Activated CD4-positive, alpha-beta T cell treated with anti-CD3 and anti-CD28 coated beads, Interleukin-2, amount 10 ng/mL, durations not matched to agents 24 days and 14 days (primary cell): ENCODE measurements at places on chromosomes 3 and 15. TPM values are rescaled to one million over a fixed set of nuclear protein-coding genes. Genes with fewer than 3 reads are reported as not detected.

MYRIP gene
- not detected in 2 replicates for total RNA-seq

FSIP1 gene
- 0.37 and 0.47 TPM in 2 replicates for total RNA-seq

STAC gene
- not detected in 2 replicates for total RNA-seq

CCR3 gene
- total RNA-seq, result not detected in 2 replicates

GCNT3 gene
- total RNA-seq, result not detected in 2 replicates

WDR49 gene
- 0.09 and 0.12 TPM in 2 replicates for total RNA-seq

CCK gene
- total RNA-seq, result not detected in 2 replicates

SLC22A14 gene
- not detected in 2 replicates for total RNA-seq

SH2D7 gene
- total RNA-seq, result not detected in 2 replicates

DIS3L gene
- 48.6 and 57.2 TPM in 2 replicates for total RNA-seq

CHRD gene
- total RNA-seq, result 0.07 TPM in 1 of 2 replicates, not detected in the other

TMEM266 gene
- not detected in 2 replicates for total RNA-seq

NLGN1 gene
- not detected in 2 replicates for total RNA-seq

SLC2A2 gene
- total RNA-seq, result not detected in 2 replicates

CRYGS gene
- total RNA-seq, result 4.4 and 4.8 TPM in 2 replicates

STIMATE gene
- total RNA-seq, result 13.8 and 18.6 TPM in 2 replicates

DNA sequence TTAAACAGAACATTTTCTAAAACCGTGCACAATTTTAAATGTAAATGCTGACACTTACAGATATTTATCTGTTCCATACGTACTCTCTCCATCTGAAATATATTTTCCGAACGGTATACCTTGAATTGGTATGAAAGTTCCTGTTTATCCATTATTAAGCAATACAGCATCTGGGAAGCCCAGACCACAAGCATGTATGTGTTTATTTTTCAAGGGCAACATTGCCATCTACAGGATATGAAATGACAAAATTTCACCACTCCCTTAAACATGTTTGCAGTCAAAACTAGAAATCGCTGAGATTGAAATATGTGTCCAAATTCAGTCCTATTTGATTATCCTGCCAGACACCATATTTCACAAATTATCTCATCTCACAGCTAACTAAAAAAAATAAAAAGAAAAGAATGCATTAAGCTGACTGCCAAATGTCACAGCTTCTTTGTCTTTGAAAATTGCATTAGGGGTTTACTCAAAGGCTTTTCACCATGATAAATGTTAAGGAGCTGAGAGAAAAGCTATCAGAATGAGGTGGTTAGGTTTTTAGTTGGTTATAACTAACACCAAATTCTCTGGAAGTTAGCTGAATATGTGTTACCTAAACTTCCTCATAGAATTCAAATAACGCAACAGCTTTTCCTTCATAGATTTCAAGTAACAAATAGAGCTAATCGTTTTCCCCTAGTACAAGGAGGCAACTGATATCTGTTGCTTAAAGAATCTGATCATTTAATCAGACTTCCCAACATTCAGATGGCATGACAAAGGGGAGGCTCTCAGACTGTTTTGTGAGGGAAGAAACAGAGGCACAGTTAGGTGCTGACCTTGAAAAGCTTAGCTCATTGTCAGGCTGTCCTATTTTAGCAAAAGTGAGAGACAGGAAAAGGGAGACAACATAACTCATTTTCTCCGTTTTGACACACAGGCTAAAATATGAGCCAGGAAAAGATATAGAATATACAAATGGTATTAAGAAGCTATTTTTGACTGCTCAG, 533.1 kb downstream of the TBL1XR1 start:
- no peak for DNase-seq

DNA sequence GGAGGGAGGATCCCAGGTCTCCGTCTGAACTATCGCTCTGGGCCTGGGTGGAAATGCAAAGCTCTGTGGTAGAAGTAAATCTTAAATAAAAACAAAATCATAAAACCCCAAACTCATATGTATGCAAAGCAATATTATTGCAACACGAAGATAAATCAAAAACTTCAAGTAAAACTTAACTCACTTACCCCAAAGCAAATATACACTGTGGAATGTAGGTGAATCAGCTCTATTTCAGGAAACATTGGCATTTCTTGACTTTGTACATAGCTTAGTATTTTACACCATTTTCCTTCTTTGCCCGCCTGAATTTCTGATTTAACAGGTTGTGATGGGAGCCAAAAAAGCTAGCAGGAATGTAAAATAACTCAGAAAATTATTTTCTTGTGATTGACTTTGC, 126.2 kb downstream of the TPRG1 start:
- DNase-seq, result no peak

GRCh38 chr15:98484914-98485313, 163.4 kb upstream of the IGF1R start:
- no peak for DNase-seq

GRCh38 chr3:183946037-183946436, 61.4 kb upstream of the PARL start:
- DNase-seq, result no peak

- DNase-seq, result no peak
Observed at GRCh38 chr3:157271283-157271882, 111.4 kb upstream of the CCNL1 start.

DNA sequence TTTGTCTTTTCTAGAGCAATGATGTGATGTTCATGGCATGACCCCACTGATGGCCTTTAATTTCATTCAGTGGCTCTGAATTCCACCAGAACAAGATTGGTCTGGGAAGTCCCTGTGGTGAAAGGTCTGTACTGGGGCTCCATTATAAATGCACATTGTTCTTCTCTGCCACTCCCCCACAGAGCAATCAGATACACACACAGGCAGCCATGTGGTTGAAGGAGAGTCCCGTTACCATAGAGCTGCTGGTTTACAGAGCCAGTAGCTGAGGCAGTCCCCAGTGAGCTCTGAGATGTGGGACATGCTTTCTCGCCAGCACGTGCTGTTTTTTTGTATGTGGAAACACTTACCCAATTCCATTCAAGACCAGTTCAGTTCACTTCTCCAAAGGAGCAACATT, 172.7 kb upstream of the TRIM42 start:
- no peak for DNase-seq

DNA sequence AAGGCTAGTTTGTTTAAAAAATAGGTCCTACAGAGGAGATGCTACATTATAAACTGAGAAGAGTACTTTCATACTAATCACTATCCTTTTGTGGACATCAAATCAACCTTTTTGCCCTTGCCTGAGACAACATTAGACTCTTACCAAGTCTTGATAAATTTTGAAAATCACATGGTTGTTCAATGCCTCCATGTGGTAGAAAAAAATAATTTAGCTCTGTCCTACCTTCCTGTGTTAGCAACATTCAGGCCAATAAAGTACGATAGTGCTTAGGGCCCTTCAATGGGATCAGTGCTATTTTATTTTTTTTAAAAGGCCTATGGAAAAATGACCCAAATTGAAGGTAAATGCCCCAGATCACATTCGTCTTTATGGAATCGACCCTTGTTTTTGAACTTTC, 5.0 kb upstream of the UBE2E1 start:
- DNase-seq, result no peak

- DNase-seq, result no peak
Observed at GRCh38 chr3:67028001-67028784, 30.1 kb downstream of the KBTBD8 start.

DNA sequence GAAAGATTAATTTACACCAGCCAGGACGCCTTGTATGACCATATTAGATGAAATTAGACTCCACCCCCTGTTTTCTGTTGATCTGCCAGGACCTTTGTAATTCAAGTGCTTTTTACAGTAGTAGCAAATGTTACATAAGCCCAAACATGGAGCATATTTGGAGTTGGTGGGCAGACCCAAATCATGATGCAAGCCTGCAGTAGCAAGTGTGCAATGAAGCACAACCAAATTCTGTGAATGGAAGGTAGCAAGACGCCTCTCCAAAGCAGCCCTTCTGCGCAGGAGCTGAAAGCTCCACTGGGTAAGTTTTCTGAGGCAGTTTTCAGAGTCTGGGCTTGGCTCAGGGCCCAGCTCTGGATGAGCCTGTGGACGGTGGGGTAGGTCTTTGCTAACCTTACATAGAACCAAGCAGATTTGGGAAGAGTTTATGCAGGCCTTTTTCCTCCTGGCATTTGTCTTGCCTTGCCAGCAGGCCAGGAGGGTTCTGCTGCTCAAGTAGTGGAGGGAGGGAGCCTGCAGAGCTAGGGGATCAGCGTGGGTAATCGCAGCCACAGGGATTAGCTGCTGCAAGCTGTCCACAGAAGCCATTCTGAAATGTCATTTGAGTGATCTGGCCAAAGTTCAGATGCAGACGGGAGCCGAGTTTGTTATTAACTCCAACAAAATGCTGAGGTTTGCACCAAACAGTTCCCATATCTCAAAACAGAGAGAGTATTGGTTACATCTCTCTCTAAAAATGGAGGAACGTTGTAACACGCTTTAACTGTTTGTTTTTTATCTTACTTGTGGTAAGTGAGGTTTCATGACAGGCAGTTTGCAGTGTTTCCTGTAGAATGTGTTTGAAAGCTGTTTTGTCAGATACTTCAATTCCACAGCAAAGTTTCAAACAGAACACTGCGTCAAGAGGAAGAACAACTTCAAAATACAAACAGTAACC, 55.4 kb downstream of the PSMD6 start:
- DNase-seq, result peak; percentile 82

GRCh38 chr15:46617507-46617906, 982.7 kb downstream of the SQOR start:
- no peak for DNase-seq

DNA sequence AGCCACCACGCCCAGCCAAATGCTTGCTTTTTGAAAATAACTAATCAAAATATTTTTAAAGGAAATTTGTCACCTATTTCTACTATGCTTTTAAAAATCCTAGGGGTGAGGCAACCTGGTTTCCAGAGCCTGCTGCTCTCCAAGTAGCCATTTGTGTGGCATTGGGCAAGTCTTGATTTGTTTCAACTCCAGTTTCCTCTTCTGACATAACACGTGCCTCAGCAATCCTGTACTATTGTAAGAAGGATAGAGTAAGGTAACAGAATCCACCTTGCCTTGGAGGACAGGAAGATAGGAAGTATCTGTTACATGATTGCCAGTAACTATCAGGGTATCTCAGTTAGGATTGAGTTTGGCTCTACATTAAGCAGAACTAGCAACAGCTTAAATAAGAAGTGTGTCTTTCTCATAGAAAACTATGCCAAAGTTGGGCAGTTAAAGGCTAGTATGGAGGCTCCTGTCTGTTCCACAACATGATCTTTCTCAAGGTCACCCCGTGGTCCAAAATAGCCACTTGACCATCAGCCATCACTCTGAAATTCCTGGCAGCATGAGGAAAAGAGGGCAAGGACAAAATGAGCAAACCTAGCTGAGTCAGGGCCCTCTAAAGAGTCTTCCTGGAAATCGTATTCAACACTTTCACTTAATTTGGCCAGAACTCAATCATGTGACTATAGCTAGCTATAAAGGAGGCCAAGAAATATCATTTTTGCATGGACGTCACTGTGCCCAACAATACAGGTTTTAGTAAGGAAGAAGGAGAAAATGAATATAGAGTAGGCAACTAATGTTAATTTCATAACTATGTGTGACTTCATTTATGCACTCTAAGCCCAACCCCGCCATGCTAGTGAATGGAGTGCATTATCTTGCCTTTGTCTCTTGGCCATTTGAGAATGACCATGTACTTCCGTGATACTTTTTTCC, 66.1 kb downstream of the HMG20A start:
- no peak for DNase-seq

DNA sequence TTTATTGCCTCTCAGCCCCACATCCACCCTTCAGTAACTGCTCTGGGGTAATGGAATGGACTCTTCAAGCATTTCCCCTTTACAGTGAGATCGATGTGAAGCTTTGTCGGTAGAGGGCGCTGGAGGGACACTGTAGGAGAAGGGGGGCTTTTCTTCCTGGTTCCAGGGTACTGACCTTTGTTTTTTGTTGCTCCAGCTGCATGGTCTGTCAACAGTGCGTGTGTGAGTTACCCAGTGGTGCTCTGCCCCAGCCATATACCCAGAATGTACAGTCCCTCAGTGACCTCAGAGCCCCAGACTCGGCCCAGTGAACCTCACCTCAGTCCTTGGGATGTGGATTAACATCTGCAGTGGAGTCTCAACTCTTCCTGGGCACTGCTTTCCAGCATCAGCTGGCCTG, 180.3 kb upstream of the TSC22D2 start:
- peak; percentile 73 for DNase-seq

GRCh38 chr3:30751610-30752299, 142.7 kb downstream of the GADL1 start:
- peak; percentile 83 for DNase-seq

DNA sequence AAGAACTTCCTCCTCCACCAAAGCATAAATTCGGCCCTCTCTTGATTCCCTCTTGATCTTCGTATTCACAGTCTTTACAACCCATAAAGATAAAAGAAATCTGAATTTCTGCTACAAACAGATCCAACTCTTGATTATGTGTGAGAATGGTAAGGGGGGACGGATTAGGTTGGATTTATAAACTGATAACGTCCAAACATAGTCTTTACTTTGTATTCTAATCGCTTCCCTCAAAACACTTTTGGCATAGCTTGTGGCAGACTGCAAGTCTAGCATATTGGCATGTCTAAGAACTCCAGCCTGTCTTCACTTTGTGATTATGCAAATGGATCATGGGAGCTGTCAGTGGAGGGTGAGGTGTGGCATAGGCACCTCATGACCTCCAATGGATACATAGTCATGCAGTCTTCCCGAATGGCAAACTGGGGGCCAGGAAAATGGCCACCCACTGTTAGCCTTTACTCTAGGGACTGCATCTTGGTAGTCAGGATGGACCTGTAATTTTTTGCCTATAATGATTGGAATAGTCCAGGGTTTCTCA, 24.3 kb upstream of the GPR171 start:
- DNase-seq, result no peak

- no peak for DNase-seq
Observed at GRCh38 chr15:57190208-57190607, 186.1 kb upstream of the CGNL1 start.

- no peak for DNase-seq
Observed at GRCh38 chr15:63474810-63475316, 29.5 kb upstream of the USP3 start.

DNA sequence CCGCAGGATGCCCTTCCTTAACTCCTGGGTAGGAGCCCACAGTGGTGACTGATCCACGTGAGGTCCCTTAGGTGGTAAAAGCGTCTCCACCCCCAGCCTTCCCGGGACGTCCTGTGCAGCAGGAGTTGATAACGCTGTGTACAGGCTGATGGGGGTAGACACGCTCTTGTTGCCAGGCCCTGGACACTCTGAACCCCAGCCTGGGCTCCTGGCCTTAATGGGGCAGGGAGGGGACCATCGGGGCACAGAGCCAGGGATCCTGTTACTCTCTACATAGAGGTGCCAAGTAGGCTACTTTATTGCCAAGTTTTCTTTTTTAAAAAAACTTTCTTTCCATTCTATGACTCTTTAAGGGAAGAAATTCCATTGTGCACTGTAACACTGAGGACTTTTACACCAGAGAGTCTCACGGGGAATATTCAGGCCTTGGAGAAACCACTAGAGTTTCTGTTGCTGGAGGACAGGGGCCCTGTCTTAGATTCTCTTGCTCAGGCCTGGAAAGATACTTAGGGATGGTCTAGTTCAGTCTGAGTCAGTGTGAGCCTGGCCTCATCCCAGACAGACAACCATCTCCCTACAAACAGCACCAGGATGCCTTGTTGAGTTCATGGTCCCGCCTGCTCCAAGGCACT, 104.3 kb upstream of the RNU6-1 start:
- no peak for DNase-seq

- DNase-seq, result no peak
Observed at GRCh38 chr15:26722621-26723160, 50.2 kb downstream of the GABRB3 start.

GRCh38 chr3:8233938-8234337, 267.7 kb upstream of the LMCD1 start:
- DNase-seq, result no peak
